ENCODE measurements at places on chromosomes 5 and 9.

DNA sequence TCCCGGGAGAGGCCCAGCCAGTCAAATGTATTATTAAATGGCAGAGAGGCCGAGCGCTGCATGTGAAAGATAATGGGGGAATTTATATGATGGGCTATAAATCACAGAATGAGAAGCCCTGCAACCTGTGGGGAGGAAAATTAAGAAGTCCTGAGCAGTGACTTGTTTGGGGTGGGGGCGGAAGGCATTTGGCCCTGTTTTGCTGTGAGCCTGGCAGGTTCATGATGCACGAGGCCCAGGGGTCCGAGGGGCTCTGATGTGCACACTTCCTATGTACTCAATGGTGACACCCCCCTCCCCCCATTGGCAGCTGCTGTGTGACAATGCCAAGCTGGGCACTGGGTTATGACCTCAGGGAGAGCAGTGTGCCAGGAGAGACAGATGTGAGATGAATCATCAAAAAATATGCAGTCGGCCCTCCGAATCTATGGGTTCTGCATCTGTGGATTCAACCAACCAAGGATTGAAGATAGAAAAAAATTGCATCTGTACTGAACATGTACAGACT, 13.7 kb upstream of the DAB2IP start:
- no peak for DNase-seq

GRCh38 chr5:95739857-95740256, 8.7 kb downstream of the RHOBTB3 start:
- peak; percentile 13 for DNase-seq

DNA sequence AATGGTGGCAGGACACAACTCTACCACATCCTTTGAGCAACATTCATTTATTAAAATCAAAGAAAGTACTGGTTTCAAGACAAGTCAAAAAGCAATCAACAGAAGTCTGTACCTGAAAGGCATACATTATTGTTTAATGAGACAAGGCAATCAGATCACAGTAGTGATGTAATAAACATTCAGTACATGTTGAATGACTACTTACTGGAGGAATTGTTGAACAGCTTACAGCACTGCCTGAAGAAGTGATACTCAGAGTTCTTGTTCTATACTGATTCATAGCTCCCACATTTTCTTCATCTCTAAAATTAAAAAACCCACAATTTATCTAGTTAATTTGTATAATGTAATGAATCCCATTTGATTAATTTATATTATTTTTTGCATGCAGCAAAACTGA, 18.2 kb downstream of the RIOK2 start:
- no peak for DNase-seq

DNA sequence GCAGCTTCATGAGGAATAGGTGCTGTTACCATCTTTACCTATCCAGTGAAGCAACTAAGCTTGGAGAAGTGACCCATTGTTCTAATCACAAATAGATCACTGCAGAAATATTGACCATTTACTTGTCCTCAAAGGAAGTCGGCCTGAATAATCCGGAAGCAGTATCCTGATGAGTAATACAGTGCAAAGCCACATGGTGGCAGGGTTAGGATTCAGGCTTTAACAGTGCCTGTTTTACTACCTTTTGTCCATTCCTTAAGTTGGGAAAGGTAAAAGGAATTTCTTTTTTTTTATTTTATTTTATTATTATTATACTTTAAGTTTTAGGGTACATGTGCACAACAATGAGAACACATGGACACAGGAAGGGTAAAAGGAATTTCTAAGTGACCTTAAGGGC, 336.3 kb downstream of the KDM4C start:
- DNase-seq, result no peak

GRCh38 chr9:14097666-14098415, 216.1 kb downstream of the NFIB start:
- DNase-seq, result no peak

DNA sequence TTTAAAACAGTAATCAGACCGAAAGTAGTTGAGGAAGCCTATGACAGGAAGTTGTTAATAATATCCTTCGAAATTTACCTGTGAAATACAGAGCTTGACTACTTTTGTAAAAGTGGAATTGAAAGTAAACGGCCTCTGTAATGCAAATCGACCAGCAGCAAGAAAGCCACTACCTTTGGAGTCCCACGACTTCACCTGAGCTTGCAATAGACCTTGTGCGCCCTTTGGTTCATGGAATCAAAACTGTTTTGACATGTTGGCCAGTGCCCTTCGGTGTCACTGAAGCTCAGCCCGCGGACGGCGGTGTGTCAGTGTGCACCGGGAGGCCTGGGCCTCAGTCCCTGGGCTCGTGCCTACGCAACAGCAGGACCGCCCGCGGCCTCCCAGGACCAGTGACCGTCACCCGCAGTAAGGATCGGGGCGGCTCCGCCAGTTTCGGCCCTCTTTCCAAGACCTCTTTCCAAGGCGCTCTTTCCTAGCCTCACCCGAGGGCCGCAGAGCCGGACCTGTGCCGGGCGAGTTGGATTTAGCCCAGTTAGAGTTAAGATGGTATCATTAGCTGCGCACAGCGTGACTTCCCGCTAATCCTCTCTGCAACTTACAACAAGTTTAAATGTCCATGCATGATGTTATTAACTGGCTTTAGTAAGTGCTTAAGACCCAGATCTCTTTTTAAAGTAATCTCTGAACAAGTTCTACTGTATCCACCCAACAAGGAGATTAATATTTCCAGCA, 223.3 kb downstream of the MEF2C start:
- no peak for DNase-seq

- no peak for DNase-seq
Measured at GRCh38 chr5:118722122-118723020, 266.0 kb downstream of the DTWD2 start.

DNA sequence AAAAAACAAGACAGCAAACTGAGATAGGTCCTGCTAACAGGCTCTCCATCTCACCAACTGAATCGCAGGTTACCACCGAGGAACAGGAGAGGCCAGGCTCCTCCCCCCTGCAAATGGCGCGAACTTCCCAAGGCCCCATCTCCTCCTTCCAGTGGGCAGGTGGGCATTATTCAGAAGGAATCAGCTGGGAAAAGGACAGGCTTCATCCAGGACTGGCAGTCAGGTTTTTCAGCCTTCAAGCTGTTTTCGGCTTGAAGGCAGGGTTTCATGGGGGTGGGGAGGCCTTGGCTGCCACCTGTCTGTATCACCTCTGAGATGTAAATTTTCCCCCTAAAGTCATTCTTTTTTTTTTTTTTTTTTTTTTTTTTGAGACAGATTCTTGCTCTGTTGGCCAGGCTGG, 79.4 kb downstream of the SFXN1 start:
- DNase-seq, result no peak

GRCh38 chr9:8365029-8365428, 565.5 kb upstream of the DMAC1 start:
- no peak for DNase-seq

DNA sequence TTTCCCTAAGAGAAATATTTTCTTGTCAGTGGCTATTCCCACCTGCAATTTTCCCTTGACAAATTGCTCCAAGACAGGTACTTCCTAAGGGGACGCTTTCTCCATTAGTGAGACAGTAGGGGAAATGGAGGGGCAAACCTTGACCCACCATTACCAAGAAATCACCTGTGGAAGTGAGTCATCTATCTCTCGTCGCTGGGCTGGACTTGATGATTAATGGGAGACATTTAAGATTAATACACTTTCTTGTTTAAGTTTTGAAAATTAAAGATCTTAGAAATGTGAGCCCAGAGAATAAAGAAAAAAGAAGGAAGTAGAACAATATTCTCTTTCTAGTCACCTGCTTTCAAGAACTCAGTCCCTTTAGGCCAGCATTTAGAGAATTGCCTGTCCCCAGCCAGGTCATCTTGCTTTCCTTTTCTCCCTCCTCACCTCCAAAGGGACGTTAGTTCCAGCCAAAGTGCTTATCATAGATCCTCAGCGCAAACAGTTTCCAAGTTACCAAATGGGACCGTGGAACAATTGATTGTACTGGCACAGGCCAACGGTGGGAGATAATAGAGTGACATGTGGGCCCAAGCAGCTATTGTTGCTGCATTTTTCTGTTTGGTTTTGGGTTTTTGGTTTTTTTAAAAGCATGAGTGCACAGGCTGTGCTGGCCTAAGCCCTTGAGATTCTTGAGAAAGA, 284.4 kb downstream of the ENC1 start:
- no peak for DNase-seq

- no peak for DNase-seq
Measured at GRCh38 chr5:169202969-169203368, 98.0 kb downstream of the SLIT3 start.

- peak; percentile 1 for DNase-seq
Measured at GRCh38 chr5:1513326-1514026, 10.3 kb downstream of the LPCAT1 start.

- DNase-seq, result no peak
Measured at GRCh38 chr9:111965566-111966019, 69.0 kb downstream of the UGCG start.
